ENCODE measurements at places on chromosomes 7 and 10. TPM values are rescaled to one million over a fixed set of nuclear protein-coding genes. Genes with fewer than 3 reads are reported as not detected.

GRCh38 chr10:69348816-69349541 lies 67.7 kb downstream of the TACR2 start:
- DNase-seq = no peak
- peaks cover 66% of the 10 kb centered on the region for H3K4me1 ChIP-seq
- peaks cover 10% of the 10 kb centered on the region for H3K36me3 ChIP-seq
- peak overlapping the region; percentile 88 for H3K27ac ChIP-seq
- no peaks in the 10 kb centered on the region for H3K27me3 ChIP-seq
- no peak overlapping the region for H3K4me3 ChIP-seq

- H3K4me1 ChIP-seq = peaks cover 9% of the 10 kb centered on the region
- H3K27me3 ChIP-seq = no peaks in the 10 kb centered on the region
- DNase-seq = peak; percentile 65
These were observed 237.2 kb upstream of the ZNF32 start for GRCh38 chr10:43885842-43886241.

DNA sequence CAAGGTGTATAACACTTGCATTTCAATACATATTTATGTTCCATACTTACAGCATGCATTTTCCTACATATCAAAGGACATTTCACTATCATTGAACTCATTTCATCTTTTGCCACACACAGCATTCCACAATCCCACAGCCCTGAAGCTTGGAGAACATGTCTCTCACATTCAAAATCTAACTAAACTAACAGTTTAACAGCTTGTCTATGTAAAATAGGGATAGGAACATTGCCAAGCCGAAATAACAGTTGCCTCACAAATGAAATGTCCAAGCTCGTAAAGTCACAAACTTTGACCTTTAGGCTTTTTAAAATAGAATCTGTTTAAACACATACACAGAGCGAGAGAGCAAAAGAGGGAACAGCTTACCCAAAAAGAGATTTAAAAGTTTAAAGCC lies 65.3 kb downstream of the HGF start:
- H3K27me3 ChIP-seq = no peaks in the 10 kb centered on the region
- DNase-seq = no peak
- no peak overlapping the region for H3K27ac ChIP-seq
- H3K4me3 ChIP-seq = no peak overlapping the region

- no peaks in the 10 kb centered on the region for H3K27me3 ChIP-seq
- H3K4me3 ChIP-seq = no peak overlapping the region
- no peaks in the 10 kb centered on the region for H3K36me3 ChIP-seq
- H3K27ac ChIP-seq = no peak overlapping the region
- DNase-seq = no peak
These were observed 16.3 kb upstream of the GLI3 start for GRCh38 chr7:42253316-42253715.

- no peak for DNase-seq
- H3K4me1 ChIP-seq = no peaks in the 10 kb centered on the region
- H3K27ac ChIP-seq = no peak overlapping the region
- H3K4me3 ChIP-seq = no peak overlapping the region
- peaks cover 27% of the 10 kb centered on the region for H3K36me3 ChIP-seq
- H3K27me3 ChIP-seq = no peaks in the 10 kb centered on the region
These were observed 31.9 kb downstream of the XRCC2 start for GRCh38 chr7:152643979-152644559.

The SERPINE1 gene
- 2.0 TPM for total RNA-seq

The MEIG1 gene
- not detected for total RNA-seq

All from GM23338 (cell line).